ENCODE measurements at places on chromosomes 13 and 19.

- no peak for DNase-seq
These were observed 196.8 kb downstream of the POSTN start for GRCh38 chr13:37401721-37402120.

DNA sequence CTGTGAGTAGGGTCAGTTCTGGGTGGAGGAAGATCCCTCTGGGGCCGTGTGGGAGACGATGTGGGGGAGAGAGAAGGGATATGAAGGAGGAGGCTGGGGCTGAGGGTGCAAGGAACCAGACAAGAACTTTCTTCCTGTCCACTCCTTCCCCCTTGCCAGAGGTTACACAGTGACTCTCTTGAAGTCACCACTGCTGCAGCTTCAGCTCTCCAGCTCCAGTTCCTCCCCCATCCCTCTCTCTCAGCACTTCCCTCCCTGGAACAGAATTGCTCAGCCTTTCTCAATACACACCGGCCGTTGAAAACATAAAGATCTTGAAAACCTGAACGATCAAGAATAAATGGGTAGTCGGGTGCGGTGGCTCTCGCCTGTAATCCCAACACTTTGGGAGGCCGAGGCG, 5.1 kb downstream of the ZSWIM9 start:
- no peak for DNase-seq

DNA sequence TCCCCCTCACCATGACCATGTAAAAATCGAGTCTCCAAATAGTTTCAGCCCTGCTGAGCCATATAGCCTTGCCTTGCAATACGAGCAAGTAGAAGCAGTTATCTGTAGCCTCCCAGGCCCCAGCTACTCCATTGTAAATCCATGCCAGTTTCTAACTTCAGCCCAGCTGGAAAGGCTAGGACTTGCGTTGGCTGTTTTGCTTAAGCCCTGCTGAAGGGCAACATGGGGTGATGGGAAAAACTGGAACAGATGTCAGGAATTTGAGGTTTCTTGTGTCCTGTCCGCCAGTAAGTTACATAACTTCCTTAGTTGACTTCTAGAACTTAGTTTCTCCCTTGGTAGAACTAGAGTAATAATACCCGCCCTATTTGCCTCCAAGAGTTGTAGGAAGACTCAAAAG, 216.0 kb upstream of the SERP2 start:
- DNase-seq, result no peak

DNA sequence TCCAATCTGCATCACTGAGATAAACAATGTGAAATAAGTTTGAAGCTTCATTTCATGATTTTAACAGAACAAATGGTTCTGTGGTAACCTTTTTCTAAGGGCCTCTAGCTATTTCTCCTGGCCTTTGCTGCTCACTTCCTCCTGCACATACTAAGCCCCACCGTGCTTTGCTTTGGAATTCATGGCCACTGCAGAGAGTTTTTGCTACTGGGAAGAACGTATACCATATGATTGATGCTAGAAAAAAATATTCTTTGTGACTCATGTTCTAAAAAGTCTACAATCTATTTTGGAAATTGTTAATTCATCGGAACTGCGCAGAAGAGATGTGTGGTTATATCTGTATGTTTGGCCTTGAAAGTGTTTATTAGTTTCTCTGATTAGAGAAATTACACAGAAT, 747.3 kb downstream of the PCDH9 start:
- no peak for DNase-seq

- DNase-seq, result no peak
These were observed 6.6 kb upstream of the OR10H5 start for GRCh38 chr19:15780610-15781418.

DNA sequence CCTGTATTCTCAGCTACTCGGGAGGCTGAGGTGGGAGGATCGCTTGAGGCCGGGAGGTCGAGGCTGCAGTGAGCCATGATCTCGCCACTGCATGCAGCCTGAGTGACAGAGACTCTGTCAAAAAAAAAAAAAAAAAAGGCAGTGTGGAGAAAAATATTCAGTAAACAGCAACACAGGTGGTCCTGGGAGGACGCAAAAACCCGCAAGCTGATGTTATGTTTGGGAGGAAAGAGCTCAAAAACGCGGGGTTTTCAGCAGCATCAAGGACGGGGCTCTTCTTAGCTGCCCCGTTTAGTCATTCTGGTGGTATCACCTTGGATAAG, 599 bp upstream of the ZNF784 start:
- no peak for DNase-seq
